Cerebellar nuclear complex (tissue), 1 donor: ENCODE measurements at places on chromosomes 5 and 9.

DNA sequence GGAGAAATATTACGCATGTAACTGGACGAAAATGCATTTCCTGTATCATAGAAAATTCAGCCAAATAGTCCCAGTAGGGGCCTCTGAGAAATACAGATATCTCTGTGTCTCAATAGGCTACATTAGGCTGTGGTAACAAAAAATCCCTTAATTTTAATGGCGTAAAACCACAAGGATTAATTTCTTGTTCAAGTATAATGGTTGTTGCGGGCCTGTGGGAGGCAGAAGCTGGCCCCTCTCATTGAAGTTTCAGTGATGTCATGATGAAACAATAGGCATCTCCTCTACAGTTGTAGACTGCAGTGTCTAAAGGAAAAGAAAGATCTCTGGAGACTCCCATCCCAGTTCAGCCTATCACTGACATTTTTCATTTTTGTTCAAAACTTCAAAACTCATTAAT, 1625.6 kb upstream of the C9orf72 start:
- no peak for DNase-seq

GRCh38 chr9:94853887-94854286, 127.4 kb downstream of the AOPEP start:
- no peak for DNase-seq

GRCh38 chr9:35826071-35826701, 2.3 kb downstream of the FAM221B start:
- no peak for DNase-seq

- no peak for DNase-seq
These were observed 241.1 kb downstream of the TLR4 start for GRCh38 chr9:117945286-117945685.

DNA sequence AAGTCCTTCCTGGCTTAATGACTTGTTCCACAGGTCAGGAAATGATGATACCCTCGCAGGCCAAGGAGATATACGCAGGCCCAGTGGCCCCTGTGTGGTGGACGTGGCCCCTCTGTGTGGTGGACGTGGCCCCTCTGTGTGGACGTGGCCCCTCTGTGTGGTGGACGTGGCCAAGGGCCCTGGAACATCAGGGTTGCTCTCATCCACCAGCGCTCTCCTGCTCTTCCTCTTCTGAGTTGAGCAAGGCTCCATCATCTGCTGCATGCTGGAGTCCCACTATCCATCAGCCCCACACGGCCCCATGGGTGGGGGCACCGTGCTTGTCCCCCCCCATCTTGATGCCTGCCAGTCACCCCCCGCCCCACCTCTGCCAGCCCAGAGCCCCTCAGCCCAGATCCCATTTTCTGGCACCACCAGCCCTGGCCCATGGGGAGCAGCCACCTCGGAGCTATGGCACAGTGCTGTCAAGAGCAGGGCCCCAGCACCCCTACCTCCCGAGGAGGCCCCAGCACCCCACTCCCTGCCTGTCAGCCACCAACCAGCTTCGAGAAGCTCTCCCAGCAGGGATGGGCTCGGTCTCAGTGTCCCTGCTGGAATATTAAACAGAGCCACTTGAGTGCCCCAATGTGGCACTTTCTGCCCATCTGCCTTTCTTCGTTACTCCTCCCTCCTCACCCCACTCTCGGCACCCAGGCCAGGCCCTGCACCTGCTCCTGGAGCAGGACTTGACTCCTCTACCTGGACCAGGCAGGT, 8.1 kb downstream of the LRRC14B start:
- DNase-seq: no peak

DNA sequence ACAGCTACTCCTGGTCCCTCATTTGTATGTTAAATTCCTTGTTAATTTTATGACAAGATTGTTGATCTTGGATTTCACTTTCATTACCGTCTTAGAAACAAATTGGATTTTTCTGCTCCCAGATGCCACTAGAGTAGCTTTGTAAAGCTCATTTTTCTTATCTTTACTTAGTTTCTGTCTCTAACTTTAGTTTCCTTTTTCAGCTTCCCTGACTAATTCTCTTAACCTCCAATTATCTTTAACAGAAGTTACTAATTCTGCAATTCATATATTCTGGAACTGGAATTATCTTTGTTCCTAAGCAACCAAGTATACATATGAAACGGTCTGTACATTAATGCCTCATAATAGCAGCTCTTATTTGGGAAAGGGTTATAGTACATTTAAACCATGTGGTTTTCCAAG, 16.7 kb downstream of the ITGA1 start:
- DNase-seq: no peak

GRCh38 chr5:144742361-144742760, 571.7 kb downstream of the KCTD16 start:
- no peak for DNase-seq

DNA sequence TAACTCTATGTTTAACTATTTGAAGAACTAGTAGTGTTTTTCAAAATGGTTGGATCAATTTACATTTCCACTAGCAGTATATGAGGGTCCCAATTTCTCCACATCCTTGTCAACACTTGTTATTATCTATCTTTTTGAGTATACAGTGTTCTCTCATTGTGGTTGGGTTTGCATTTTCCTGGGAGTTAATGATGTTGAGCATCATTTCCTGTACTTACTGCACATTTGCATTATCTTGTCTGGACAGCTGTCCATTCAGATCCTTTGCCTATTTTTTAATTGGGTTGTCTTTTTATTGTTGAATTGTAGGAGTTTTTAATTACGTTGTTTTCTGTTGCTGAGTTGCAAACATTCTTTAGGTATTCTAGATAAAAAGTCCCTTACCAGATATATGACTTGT, 103.4 kb upstream of the LRRTM2 start:
- no peak for DNase-seq

DNA sequence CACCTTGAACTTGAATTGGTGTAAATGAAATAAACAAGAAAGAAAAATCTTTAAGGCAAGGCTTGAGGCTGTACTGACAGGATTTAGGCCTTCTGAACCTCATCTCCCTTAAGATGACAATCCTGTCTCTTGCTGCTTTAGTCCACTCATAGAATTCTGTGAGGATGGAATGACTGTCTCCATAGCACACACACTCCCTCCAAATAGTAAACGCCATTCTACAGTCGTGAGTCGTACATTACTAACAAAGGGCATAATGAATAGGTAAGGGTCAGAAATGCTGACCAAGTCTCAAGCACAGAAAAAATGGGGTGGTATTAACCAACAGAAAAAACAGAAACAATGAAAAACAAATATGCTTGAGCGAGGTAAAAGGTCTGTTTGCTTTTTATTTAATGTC, 71.8 kb upstream of the SIMC1 start:
- no peak for DNase-seq

DNA sequence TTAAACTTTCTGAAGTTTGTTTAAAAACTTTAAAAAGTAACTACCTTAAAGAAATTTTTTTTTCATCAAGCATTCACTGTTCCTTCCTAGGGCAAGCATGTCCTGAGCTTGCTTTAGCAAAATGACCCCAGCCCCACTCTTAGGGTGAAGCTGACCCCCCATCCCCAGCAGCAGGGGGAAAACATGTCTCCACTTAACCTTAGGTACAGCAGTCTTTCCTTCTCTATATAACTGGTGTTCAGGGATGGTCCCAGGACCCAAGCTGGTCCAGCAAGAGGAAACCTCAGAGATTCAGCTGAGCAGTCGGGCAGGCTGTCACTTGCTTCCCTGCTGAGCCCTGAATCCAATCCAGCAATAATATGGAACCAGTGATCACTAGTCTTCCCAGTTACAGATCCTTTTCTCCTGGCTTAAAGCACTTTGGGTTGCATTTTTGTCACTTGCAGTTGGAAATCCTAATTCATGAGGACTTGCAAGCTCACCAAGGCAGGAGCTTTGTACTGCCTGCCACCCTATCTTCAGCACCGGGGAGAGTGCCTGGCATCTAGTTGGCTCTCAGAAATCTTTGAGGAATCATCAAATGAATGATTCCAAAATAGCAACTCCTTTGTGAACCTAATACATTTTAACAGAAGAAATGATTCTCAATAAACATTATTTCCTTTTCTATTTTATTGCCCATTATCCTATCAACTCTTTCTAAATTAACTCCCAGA, 91.2 kb downstream of the FSTL4 start:
- no peak for DNase-seq

- no peak for DNase-seq
These were observed 42.2 kb downstream of the OSMR start for GRCh38 chr5:38888041-38888440.

- DNase-seq: no peak
These were observed 57.8 kb upstream of the LARP1 start for GRCh38 chr5:154697371-154697770.

DNA sequence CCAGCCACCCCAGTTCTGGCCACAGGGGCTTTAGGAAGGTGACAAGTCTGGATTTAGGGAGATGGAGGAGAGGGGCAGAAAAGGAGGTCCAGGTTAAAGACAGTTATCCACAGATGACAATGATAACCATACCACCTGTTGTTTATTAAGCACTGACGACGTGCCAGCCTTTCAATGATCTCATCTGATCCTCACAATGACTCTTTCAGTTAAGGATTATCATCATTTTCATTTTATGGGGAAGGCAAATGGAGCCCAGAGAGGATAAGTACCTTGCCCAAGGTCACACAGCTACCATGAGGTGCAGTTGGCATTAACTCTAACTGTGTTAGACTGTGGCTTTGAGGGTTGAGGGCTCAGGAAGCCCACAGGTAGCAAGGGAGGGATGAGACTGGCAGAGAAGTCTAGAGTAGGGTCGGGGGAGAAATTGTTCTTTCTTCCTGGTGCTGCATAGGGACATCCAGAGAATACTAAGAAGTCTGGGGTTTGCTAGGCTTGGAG, 21.5 kb upstream of the JADE2 start:
- no peak for DNase-seq

DNA sequence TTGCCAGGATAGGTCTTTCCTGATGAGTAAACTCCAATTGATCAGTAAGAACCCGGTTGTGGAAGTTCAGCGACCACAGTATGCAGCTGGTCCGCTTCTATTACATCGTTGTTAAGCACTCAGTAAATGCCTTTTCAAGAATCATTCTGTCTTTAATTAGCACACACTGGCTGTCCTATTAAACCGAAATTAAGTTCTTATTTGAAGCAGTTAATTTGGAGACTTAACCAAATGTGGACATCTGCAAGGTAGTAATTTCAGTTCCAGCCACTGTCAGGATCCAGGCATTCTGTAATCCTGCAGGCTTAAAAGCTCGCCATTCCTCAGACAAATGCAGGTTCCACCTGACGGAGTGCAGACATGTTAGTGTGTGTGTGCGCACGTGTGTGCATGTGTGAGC, 254.6 kb downstream of the IRX2 start:
- no peak for DNase-seq
